Activated effector memory CD4-positive, alpha-beta T cell treated with anti-CD3 and anti-CD28 coated beads, Interleukin-2, amount 50 U/mL, for 16 hours (primary cell): ENCODE measurements at places on chromosomes 5 and 9.

GRCh38 chr5:79077680-79078365 is 8.3 kb downstream of the BHMT2 start:
- no peak for DNase-seq

DNA sequence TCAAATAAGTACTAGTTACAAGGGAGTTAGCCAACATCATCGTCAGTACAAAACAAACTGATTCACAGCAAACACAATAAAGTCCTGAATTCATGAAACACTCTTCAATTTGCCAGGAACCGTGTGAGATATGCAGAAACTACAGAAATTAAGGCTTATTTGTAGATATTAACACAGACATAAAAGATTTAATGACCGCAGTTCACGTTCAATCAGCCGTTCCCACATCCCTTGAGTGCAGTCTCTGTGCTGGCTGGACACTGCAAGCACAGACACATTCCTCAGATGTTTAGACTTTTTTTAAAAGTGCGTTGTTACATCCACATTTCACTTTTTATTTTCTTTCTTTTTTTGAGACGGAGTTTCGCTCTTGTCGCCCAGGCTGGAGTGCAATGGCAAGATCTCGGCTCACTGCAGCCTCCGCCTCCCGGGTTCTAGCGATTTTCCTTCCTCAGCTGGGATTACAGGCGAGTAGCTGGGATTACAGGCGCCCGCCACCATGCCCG is 566 bp upstream of the CEP78 start:
- DNase-seq, result no peak

DNA sequence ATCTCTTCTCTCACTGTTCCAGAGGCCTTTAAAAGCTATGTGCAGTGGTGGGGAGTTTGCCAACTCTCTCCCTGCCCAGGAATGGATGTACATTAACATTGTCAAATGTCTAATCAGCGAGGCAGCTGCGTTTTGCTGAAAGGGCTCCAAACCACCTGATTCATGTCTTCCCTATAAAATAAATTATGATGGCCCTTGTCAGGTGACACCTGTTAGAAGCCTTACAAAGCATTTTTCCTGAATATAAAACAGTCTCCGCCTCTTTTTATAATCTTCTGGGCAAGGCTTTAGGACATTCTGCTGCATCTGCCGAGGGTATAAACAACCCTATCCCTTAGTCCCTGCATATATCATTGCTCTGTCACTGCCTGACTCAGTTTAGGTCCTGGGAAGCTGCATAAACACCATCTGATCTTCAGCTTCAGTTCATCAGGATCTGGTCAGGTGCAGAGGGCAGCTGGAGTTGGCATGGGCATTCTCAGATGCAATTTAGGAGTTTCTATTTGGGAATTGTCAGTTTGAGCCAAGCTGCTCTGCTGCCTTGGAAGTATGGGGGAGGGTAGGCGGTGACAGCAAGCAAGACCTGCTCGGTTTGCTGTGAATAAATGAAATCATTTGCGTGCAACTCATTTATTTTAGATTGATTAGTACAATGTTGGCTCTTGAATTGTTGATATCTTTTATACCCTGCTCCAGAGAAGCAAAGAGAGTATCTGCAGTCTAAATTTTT is 103.5 kb downstream of the ACER2 start:
- no peak for DNase-seq

GRCh38 chr5:87120518-87121303 is 147.0 kb upstream of the RASA1 start:
- no peak for DNase-seq

DNA sequence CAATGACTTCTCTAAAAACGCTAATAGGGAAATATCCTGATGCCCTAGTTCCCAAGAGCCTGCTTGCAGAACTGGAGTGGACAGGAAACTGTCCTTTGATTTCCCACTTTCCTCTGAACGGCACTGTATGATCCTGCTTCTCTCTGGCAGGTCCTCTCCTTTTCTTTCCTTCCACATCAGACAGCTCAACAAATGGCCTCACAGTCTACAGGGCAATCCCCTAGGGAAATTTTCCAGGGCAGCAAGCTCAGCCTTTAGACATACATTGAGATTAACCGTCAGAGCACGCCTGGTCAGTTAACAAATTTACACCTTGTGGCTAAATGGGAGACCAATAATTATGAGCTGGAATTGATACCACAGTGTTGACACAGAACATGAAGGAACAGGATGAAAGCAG is 164.9 kb downstream of the SLC24A2 start:
- DNase-seq, result no peak

- no peak for DNase-seq
These were observed 11.0 kb downstream of the IGFBPL1 start for GRCh38 chr9:38413283-38413682.
